ENCODE measurements at places on chromosomes 4 and X.

DNA sequence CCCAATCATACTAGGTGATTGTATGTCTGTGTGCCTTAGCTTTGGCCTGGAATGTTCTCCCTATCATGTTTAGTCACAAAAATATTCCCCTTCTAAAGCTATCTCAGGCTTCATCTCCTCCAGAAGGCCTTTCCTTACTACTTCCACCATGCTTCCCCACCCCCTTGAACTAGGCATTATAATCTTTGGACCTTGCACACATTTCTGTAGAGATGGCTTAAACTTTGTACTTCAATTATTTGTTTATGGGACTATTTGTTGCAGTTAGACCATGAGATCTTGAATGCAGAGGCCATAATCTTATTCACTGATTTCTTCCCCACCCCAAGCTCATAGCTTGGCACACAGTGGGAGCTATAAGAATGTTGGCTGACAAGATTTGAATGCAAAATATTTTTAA, 262.0 kb upstream of the EDA2R start:
- no peak for DNase-seq

- no peak for DNase-seq
Observed at GRCh38 chrX:12721042-12721441, 70.2 kb upstream of the PRPS2 start.

DNA sequence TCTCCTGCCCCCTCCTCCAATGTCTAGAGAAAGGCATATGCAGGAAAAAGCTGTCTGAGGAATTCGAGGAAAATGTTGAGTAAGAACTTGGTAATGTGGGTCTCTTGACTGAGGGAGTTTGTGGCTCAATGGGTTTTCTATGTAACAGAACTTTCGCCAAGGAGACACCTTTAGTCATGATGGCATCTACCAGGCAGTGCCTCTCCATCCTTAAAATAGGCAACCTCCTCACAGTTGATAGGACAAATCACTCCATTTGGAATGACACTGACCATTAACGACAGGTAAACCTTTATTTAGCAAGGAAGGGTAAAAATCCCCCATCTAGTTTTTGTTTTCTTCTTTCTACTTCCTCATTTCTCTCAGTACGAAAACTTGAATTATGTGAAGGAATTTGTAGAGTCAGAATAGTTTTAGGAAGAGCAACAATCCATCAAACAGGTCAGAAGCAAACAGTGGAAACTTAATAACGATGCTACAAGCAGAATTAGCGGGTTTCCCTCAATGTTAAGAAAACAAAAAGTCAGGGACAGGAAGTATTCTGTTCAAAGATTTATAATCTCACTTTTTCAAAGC, 2.7 kb downstream of the GSX2 start:
- DNase-seq: no peak

DNA sequence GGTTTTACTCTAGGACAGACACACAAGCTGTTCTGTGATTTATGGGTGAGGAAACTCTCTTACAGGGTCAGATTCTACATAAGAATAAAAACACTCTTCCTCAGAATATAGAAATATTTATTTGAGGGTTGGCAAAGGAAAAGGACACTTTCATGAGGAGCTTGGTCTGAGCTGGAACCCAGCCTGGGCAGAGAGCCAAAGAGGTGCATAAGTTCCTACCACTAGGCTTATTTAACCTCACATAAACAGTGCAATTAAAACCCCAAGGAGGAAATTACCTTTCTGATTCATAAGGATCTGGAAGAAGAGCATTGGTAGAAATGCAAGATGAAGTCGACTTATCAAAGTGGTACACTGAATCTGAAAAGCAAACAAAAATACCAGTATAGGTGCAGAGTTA, 32.9 kb downstream of the SETD7 start:
- DNase-seq: no peak

- no peak for DNase-seq
Observed at GRCh38 chr4:12409507-12410190, 981.0 kb upstream of the HS3ST1 start.

- DNase-seq: no peak
Observed at GRCh38 chr4:47856713-47857112, 18.8 kb upstream of the CORIN start.

DNA sequence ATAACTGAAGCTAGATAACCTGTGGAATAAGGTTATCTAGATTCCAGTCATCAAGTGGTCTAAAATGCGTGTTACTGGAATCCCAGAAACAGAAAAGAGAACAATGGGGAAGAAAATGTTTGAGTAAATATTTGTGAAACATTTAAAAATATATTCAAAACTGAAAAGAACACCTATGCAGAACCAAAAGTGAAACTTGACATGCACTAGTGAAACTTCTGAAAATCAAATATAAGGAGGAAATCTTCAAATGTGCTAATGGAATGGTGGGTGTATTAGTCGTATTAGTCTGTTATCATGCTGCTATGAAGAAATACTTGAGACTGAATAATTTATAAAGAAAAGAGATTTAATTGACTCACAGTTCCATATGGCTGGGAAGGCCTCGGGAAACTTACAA, 512.4 kb upstream of the KLHL4 start:
- no peak for DNase-seq

- peak; percentile 55 for DNase-seq
Observed at GRCh38 chr4:76301068-76301774, 5.3 kb upstream of the STBD1 start.

GRCh38 chrX:75158054-75158453, 2.0 kb upstream of the ABCB7 start:
- DNase-seq: no peak

GRCh38 chrX:22922961-22923360, 76.8 kb upstream of the DDX53 start:
- no peak for DNase-seq

- no peak for DNase-seq
Observed at GRCh38 chrX:65488495-65488894, 46.1 kb downstream of the LAS1L start.

DNA sequence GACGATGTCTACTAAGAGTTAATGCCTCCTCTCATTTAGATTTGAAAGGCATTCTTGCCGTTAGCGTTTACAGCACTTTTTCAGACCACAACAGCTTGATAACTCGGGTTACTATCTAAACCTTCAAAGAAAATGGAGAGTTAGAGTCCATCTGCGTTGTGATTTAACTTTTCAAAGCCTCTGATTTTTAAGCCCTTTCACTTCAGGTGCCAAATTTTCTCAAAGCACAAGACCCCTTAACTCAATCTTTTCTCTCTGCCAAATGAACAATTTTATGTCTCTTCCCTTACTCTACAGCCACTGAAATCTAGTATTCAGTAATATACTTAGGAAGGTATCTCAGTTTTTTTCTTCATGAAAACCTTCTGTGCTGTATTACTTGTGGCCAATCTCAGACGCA, 310.5 kb downstream of the TENM3 start:
- DNase-seq: no peak
